Fibroblast of lung (primary cell): ENCODE measurements at places on chromosomes 16 and 17.

- DNase-seq, result no peak
Measured at GRCh38 chr17:41610965-41611640, 1.5 kb downstream of the KRT16 start.

DNA sequence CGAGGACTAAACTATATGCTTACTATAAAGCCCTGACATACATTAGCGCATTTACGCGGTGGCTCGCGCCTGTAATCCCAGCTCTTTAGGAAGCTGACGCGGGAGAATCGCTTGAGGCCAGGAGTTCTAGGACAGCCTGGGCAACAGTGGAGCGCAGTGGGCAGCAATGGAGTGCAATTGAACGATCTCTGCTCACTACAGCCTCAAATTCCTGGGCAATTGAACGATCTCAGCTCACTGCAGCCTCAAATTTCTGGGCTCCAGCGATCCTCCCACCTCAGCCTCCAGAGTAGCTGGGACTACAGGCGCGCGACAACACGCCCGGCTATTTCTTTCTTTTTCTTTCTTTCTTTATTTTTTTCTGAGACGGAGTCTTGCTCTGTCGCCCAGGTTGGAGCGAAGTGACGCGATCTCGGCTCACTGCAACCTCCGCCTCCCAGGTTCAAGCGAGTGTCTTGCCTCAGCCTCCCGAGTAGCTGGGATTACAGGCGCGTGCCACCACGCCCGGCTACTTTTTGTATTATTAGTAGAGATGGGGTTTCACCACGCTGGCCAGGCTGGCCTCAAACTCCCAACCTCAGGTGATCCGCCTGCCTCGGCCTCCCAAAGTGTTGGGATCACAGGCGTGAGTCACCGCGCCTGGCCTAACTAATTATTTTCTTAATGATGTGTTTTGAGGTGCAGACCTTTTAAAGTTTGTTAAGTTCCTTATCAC is 506 bp upstream of the COG7 start:
- no peak for DNase-seq

- no peak for DNase-seq
Measured at GRCh38 chr17:55693254-55694216, 29.1 kb downstream of the TMEM100 start.

DNA sequence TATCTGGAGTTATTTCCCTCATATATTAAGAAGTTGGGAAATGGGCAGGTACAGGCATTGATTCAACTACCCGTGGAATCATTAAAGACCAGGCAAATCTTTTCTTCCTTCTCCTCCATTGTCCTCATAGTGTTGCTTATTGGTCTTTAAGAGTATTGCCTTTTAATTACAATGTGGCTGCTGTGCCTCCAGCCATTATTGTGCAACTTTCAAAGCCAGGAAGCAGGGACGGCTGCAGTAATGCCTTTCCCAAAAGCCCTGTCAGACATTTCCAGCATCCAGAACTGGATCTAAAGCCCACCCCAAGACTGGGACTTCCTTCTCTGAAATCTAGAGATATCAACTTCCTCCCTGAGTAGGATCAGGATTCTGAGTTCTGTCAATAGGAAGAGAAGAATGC is 42.3 kb upstream of the MED9 start:
- DNase-seq, result no peak

- peak; percentile 48 for DNase-seq
Measured at GRCh38 chr17:8674344-8675305, 44.1 kb upstream of the MYH10 start.

GRCh38 chr17:77571155-77571981 is 387.1 kb upstream of the TNRC6C start:
- DNase-seq, result peak; percentile 35
